ENCODE measurements at places on chromosomes 11 and 22.
A peak's percentile ranks its signal among the peaks of the same experiment; 100 is the strongest.

DNA sequence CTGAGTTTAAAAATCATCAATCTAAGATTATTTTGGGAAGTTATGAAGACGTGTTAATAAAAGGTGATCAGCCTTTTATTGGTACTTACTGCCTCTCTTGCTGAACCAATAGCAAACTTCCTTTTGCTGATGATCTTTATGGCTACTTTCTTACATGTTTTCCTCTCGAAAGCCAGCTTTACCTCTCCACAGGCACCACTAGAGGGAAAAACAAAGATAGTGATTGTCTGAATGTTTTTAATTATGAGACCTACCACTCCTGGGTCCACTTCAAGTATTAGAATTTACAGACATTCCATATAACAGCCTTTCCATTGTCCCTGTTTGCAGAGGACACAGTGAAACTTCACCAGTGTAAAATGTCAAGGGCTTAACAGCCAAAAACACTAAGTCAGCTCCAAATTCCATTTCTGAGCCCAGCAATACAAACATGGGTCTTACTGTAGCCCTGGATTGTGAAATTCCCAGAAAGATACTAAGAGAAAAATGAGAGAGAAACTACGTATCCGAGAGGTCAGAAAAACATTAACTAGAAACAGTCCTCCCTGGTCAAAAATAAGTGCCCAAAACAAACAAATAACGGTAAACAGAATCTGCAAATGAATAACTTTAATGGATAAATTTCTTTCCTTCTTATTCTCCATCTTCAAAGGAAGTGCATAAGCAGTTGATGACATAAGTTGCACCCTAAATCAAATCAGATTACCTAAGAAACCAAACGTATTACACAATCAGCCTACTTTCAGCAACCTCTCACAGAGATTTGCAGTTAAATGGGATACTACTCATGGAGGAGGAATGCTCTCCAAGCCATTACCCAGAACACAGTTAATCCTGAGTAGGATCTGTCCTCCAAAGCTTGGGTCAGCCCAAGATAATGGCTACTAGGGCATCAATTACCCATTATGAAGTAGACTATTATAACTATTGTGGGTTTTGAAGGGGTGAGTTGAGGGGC is 29.5 kb downstream of the CHEK2 start:
- peak; percentile 6 for DNase-seq

- DNase-seq = no peak
Observed at GRCh38 chr11:2777871-2778629, 78.3 kb upstream of the KCNQ1OT1 start.

DNA sequence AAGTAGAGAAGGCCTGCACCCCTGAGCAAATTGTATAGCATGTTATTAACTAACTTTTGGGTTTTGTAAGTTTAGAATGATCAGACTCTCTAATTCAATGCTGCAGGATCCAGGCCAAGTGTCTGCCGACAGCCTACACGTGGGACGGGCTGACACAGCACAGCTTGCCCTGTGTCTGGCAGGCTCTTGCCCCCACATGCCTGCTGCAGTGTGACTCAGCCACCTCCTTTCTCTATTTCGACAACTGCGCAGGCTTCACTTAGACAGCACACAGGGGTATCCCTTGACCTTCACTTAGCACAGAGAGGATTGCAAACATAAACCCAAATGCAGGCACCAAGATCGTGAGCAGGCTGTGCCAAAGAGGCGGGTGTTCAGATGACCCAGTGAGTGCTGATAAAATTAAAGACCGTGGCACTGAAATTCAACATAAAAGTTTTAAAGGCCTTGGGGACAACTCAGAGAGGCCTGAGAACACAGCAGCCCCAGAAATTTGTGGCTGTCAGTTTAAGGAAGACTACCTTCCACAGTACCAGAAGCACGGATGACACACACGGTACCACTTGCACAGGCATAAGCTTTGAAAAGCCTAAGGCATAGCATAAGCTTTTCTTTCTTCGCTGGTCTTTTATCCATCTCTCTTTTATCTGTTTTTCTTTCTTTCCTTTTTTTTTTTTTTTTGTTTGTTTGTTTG is 37.8 kb downstream of the SCN3B start:
- DNase-seq = no peak

GRCh38 chr11:16880184-16880801 is 133.9 kb downstream of the PLEKHA7 start:
- DNase-seq = no peak

DNA sequence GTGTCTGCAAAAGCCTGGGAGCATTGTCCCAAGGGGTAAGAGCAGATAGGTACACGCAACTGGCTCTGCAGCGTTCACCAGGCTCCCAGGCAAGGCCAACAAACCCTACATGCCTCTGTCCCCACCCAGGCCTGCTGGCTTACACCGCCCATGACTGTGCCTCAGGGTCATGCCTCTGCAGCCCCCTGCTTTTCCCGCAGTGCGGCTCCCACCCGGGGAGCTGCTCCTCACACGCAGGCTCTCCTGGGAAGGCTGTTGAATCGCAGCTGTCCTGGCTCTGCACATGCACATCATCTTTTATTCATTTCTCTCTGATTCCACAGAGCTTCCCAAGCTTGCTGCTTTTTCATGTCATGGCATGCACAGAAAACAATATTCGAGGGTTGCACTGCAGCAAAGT is 29.2 kb upstream of the B3GAT1 start:
- no peak for DNase-seq

- no peak for DNase-seq
Observed at GRCh38 chr11:73239111-73239521, 21.0 kb downstream of the P2RY2 start.

DNA sequence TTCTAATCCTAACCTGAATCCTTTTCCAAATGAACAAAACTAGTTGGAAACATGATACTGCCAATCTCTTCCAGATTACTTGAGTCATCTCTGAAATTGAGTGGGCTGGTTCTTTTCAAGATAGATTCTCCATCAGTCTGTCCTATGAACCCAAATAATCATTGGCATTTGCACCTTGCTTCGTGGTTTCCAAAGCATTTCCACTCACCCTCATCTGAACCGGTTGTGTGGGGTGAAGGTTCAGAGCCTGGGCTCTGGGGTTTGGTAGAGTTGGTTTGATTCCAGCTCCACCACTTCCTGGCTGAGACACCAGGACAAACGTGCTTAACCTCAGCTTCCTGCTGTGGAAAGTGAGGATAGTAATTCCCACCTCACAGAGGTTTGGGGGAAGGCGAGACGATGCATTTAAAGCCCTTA is 206.4 kb upstream of the E2F8 start:
- no peak for DNase-seq

DNA sequence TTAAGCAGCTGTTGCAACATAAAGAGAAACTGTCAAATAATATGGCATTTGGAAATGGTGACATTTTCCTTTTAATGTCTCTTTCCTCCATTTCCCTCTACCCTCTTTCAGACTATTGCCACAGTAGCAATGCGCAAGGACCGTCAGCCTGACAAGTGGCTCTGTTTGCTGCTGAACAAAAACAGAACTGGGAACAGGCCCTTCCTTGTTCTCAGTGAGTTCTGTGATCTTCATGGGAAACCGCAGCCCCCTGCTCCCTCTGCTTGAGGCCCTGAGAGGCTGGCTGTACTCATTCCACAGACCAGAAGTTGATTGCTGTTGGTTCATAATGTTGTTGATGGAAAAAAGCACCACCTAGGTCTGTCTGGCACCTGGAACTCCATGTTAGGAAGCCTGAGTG is 559.7 kb downstream of the OPCML start:
- no peak for DNase-seq

- no peak for DNase-seq
Observed at GRCh38 chr11:130237282-130238006, 77.3 kb downstream of the ZBTB44 start.

GRCh38 chr11:82752801-82753200 is 19.1 kb upstream of the FAM181B start:
- no peak for DNase-seq

DNA sequence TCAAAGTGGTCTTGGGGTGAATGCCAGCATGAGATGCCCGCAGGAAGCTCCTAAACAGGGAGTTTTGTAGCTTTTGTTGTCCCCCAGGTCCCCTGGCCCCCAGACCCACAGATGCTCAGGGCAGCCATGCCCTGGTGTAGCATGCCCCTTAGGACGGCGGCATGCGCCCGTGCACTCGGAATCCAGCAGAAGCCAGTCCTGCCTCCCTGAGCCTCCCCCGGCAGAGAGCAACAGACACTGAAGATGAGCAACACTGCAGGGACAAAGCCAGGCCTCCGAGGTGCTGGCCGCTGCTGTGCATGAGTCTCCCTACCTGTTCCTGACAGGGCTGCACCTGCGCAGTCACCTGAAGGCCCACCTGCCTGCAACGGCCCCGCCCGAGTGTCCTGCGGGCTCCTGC is 59.1 kb downstream of the TRMU start:
- no peak for DNase-seq

GRCh38 chr11:117782101-117782500 is 14.9 kb downstream of the DSCAML1 start:
- no peak for DNase-seq

DNA sequence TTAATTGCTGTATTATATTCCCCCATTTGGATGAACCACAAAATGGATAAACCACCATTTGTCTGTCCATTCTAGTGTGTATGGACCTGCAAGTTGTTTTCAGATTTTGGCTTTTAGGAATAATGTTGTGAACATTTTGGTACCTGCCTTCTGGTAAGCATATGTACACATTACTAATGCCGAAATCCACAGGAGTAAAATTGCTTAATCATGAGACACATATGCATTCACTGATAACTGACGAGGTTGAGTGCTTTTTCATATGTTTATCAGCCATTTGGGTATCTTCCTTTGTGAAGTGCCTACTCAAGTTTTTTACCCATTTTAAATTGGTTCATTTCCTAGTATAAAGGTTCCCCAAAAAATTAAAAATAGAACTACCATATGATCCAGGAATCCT is 34.2 kb downstream of the OSBP2 start:
- peak; percentile 57 for DNase-seq

DNA sequence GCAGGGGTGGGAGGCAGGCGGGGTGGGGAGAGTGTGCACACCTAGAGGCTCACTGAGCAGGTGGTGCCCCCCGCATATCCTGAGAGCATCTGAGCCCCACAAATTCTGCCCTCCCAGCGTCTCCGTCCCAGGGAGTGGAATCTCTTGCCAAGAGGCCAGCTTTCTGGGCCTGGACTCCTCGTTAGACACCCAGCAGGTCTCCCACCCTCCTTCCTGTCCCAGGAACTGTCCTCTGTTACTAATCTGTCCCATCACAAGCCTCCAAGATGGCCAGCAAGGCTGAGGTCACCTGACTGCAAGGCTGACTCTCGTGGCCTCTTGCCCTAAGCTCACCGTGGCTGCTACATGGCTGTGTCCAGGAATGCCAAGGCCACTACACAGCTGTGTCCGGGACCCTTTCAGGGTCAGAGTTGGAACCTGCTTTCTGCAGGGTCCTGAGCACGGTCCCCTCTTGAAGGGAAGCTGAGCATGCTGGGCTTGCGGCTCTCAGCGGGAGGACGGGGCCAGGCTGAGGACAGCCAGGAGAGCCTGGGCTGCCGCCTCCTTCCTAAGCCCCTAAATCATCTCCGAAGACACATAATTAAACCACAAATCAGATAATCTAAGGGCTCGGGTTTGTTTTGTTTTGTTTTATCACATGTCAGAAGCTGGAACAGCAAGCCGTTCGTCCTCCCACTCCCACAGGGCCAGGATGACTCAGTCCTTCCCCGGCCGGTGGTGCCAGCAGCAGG is 1327.3 kb downstream of the TBC1D22A start:
- peak; percentile 81 for DNase-seq

- DNase-seq = no peak
Observed at GRCh38 chr11:10319702-10320558, 15.1 kb downstream of the ADM start.

DNA sequence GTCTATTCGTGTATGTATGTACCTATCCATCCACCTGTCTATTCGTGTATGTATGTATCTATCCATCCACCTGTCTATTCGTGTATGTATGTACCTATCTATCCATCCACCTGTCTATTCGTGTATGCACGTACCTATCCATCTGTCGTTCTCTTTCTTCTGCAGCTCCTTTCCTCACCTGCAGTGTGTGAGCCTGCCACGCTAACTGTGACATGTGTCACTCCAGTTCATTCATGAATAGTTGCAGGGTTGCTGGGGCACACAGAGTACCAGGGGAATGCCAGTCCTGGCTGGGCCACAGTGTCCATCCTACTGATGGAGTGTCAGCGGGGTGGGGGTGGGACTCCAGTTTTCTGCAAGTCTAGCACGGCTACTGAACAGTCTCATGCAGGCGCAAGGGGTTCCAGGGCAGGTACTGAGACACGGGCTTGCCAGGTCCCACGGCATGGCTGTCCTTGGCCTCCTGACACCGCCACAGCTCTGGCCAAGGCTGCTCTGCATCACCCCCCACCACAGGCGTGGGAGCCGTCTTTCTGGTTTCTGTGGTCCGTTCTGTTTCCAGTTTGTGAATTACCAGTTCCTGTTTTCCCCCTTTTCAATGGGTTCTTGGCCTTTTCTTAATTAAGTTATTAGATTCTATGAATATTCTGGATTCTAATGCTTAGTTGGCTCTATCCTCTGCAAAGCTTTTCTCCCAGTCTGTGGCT is 88.8 kb upstream of the CLDN5 start:
- peak; percentile 89 for DNase-seq

DNA sequence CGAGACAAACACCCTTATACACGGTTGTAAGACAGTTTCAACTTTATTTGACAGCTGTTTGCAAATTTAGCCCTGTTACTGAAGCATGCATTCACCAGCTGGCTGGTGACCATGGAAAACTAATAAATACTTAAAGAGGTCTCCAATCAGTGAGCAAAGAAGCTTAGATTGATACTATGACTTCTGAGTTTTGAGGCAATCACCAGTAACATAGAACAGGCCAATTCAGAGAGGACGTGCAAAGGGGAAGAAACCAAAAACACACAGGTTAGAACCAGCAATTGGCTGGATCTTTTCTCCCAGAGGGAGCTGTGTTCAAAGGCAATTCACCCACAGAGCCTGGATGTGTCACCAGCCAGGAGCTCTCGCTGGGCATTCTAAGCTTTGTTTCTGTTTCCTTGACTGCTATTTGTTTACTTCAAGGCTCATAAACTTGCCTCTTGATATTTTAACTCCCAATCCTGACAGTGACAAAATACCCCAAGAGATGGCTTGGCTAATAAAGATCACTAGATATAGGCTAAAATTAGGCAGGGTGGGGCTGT is 113.6 kb upstream of the MTMR2 start:
- DNase-seq = no peak
